ENCODE measurements at places on chromosomes 6 and 20.

DNA sequence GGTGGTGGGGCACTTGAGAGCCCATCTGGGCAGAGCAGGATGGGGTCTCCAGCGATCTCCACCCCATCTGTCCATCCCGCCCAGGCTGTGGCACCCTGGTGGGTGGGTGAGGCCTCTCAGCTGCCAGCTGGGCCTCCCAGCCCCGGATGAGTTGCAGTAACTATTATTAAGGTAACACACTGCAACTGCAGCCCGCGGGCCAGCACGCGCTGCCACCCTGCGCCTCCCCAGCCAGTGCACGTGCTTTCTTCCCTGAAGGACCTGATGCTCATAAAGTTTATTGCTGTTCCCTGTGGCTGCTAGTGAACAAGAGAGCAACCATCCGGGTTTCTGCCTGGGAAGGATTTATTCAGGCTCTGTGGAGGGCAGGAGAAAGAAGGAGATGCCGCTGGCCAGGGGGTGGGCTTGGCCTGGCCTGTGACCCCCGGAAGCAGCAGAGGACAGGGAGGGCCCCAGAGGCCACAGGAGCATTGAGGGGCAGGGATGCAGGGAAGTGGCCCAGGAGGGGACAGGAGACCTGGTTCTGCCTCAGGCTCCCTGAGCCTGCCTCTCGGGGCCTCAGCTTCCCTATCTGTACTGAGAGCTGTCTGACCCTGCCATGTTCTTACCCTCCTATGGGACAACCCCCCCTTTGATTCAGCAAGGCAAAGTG, 1.7 kb downstream of the IP6K3 start:
- no peak for DNase-seq

DNA sequence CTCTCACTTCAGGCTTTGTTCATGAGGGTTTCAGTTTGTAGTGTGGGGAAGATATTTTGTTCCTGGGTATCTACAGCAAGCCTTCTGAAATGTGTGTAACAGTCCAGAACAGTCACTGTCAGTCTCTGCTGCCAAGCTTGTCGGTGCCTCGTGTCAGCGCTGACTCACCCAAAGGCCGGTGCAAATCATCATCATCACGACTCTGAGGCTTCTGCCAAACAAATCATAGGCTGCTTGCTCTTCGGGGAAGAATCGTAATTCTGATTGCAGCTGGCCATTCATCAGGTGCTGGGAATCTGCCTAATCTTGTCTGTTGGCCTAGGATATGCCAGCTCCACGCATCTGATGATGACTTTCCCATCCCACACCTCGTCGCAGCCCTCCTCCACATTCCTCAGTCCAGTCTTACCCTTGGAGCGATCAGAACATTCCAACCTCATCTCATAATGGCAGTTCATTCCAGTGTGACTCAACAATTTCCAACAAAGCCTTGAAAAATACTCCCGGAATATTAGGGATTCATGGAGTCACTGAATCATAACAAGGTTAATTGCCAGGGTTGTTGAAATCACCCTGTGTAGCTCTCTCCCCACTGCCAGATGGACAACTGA, 40.9 kb downstream of the ALDH8A1 start:
- DNase-seq, result peak; percentile 7

GRCh38 chr6:117494283-117494682, 11.8 kb downstream of the DCBLD1 start:
- DNase-seq, result no peak

DNA sequence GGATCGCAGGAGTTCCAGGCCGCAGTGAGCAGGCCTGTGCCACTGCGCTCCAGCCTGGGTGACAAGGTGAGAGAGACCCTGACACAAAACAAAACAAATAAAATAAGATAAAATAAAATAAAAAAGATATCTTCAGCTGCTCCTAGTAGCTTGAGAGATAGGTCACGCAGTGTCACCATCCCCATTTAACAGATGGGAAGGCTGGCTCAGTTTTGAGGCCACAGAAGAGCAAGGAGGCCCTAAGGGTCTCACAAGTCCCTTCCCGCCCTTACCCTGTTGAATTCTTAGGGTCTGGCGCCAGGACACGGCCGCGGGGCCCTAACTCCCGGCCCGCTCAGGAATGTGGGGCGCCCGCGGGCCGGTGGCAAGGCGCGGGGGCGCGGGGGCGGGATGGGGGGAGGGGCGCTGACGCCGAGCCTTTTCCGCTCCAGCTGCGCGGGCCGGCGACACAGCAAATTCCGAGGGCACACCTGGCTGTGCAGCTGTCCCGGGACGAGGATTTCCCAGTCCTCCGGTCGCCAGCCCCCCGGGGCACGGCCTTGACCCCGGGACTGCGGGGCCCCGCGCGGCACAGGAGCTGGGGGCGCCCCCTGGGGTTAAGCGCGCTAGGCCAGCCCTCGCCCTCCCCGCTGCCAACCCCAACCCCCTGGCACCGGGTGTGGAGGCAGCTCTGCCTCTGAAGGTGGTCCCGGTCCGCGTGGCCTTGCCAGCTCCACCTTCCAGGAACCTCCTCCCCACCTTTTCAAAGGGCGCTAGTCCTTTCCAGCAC, 10.3 kb upstream of the R3HDML start:
- DNase-seq, result no peak

GRCh38 chr20:20786428-20786827, 74.0 kb upstream of the RALGAPA2 start:
- DNase-seq, result no peak

DNA sequence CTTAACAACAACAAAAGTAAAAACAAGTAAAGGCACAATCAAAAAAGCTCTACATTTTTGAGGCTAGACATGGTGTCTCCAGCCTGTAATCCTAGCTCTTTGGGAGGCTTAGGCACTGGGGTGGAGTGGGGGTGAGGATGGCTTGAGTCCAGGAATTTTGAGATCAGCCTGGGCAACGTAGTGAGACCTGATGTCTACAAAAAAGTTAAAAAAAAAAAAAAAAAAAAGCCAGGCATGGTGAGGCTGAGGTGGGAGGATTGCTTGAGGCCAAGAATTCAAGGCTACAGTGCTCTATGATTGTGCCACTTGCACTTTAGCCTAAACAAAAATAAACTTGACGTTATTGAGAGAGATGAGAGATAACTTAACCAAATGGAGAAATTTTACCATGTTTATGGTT, 60.1 kb downstream of the QKI start:
- no peak for DNase-seq

GRCh38 chr6:87430499-87430898, 22.7 kb downstream of the CFAP206 start:
- DNase-seq, result no peak

- DNase-seq, result no peak
Measured at GRCh38 chr6:33847078-33847477, 43.3 kb upstream of the MLN start.

GRCh38 chr20:54619682-54620081, 144.3 kb downstream of the DOK5 start:
- DNase-seq, result no peak

- no peak for DNase-seq
Measured at GRCh38 chr20:3380228-3381070, 27.0 kb downstream of the DNAAF9 start.

DNA sequence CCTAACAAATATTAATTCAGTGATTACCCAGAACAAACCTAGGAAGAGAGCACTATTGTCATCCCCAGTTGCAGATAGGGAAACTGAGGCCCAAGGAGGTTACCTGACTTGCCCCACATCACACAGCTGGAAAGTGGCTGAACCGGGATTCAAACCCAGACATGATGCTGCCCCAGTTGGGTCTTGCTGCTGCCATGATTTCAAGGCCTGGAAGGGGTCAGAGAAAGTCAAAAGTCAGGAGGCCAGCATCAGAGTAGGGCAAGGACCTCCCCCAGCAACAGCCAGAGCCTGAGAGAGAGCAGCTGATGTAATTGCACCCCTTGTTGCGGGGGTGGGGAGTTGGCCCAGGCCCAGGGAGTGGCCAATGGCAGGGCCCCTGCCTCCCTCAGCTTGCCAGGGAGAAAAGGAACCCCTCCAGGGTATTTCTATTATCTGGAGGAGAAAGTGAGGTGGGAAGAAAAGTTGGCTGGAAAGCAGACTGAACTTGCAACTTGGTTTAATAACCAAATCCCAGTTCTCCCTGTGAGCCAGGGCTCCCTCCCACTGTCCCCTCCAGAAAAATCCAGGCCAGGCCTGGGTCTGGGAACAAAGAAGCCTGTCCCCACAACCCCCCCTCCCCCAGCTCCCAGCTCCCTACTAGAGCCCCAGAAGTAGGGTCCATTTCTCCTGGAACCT, 83.6 kb downstream of the MRPL14 start:
- DNase-seq, result no peak

- no peak for DNase-seq
Measured at GRCh38 chr6:112936504-112936903, 589.4 kb downstream of the RFPL4B start.

GRCh38 chr6:132122176-132122575, 171.0 kb upstream of the CCN2 start:
- no peak for DNase-seq

DNA sequence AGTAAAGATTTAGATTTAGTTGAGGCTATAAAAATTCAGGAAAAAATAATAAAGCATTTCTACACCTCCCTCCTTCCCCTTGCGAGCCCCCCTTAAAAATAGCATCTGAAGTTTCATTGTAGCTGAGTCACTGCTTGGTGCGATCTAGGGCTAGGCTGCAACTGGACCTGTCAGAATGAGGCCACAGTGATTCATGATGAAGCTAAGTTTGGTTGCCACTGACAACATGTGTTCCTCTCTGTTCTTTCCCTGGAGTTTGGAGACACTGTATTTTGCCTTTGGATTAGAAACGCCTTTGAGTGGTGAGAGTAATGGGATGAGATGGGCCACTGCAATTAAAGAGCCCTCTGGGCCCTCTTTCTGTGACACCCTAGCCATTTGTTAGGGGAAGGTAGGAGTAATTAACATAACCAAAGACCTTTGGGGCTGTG, 334.1 kb downstream of the NRN1 start:
- no peak for DNase-seq

- DNase-seq, result no peak
Measured at GRCh38 chr6:157644043-157644810, 178.8 kb upstream of the SNX9 start.

DNA sequence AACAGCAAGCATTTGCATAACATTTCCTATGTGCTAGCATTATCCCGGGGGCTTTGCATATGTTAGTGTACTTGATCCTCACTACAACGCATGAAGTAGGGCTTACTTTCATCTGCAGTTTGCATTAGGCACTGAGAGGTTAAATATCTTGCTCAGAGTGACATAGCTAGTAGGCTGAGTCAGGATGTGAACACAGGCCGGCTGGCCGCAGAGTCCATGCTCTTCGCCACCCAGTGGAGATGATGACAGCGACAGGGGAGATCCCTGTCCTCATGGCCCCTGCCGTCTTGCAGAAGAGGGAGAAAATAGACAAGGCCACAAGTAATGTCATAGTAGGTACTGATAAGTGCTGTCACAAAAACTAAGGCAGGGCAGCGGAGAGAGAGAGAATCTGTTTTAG, 46.9 kb downstream of the LYRM4 start:
- DNase-seq, result no peak

GRCh38 chr6:27809067-27809938, 102.9 kb downstream of the OR2B2 start:
- DNase-seq, result no peak

DNA sequence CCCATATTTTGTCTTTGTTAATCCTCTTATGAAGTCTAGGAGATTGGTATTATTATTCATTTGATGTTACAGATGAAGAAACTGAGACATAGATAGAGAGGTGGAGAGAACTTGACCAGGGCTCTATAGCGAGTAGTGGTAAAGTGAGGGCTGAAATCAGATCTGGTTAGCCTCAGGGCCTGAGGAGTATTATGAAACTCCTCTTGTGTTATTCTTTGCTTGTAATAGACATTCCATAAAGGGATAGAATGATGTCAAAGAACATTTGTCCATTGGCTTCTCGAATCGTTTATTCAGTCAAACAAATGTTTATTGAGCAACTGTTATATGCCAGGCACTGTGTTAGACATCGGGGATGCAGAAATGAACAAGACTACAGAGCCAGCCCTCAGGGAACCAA, at the start of gene IL22RA2:
Gene IL22RA2 (minus strand): TSS at position 144 of the 400 bp plus-strand sequence. CDS start 11,895 bp downstream, outside the sequence.
- no peak for DNase-seq

- DNase-seq, result no peak
Measured at GRCh38 chr6:99151634-99152346, 197.7 kb downstream of the FAXC start.

- peak; percentile 60 for DNase-seq
Measured at GRCh38 chr6:139373154-139373927, 1.1 kb downstream of the CITED2 start.

GRCh38 chr20:52539891-52540290, 348.3 kb upstream of the ZFP64 start:
- DNase-seq, result no peak

DNA sequence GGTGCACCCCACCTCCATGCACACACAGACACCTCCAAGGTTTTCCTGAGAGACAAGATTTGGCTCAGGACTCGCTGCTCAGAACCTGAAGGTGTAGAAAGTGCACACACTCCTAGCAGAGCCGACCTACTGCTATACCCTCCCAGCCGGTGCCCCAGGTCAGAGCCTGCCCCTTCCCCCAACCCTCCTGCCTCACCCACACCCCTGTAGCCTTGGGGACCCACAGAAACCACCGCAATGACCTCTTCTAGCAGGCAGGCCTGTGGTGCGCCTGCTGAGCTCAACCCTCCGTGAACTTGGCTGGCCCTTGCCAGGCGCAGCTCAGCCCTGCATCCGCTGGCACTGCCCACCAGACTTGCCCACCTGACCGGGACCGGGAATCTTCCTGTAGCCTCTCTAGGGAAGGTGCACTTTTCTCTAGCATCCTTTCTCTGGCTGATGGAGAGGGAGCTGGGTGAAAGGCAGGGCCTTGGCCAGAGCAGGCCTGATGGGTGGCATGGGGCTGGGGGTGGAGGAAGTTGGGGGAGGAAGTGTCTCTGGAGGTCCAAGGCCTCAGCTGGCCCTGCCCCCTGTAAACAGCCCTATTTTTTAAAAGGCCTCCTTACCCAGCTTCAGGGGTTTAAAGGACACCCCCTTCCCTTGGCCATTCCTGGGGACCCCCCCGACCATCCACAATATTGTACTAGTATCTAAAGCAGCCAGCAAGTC, 36.9 kb upstream of the SLCO4A1 start:
- no peak for DNase-seq

DNA sequence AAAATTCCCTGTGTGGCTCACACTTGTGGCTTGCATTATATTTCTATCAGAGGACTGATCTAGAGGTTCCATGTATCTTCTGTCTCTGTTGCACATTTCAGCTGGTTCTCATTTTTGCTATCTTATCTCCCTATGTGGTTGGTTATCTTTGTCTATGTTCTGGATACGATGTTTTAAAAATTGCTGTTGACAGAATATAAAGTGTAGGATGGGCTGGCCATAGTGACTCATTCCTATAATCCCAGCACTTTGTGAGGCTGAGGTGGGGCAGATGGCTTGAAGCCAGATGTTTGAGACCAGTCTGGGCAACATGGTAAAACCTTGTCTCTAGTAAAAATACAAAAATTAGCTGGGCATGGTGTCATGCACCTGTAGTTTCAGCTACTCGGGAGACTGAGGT, 9.9 kb upstream of the ULBP3 start:
- no peak for DNase-seq
